ENCODE measurements at places on chromosomes 11 and 22.

DNA sequence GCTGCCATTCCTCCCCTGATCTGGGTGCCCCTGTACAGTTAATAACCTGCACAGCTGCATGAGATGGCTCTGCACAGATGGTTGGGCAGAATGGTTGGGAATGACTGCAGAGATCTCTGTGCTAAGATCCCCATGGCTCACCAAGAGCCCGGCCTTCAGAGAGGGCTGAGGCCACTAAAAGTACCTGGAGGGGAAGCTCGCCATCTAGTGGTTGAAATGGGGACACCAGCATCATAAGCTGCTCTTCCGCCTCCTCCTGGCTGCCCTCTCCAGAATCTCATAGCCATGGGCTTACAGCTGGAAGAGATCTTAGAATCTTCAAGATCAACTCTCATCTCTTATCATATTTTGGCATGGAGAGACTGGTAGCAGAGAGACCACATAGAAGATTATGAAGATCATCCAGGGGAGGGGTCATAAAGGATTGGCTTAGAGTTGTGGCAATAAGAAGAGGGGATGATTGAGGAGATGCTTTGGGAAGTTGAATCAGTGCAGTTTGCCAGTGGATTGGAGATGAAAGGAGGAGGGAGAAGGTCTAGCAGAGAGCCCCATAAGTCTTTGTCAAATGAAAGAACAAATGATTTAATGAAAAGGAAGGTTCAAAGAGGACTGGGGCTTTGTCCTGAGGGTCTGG lies 22.0 kb upstream of the TLCD5 start:
- peak; percentile 79 for DNase-seq

- no peak for DNase-seq
Observed at GRCh38 chr22:49100316-49100715, 727.4 kb downstream of the BRD1 start.

DNA sequence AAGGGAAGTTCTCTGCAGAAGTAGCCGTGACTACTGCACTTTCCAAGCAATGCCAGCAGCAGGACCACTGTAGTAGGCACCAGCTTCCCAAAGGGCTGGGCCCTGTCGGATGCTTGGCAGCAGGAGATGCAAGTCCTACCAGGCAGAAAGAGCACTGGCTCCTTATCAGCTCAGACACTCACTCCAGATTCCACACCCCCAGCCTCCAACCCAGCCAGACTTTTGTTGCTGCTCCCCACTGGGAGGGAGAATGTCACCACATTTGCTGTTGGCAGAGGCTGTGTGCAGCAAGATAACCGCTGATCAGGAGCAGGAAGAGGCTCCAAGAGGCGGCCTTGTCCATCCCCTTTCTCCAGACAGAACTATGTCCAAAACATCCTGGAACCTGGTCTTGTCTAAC lies 118.7 kb downstream of the C11orf58 start:
- no peak for DNase-seq

DNA sequence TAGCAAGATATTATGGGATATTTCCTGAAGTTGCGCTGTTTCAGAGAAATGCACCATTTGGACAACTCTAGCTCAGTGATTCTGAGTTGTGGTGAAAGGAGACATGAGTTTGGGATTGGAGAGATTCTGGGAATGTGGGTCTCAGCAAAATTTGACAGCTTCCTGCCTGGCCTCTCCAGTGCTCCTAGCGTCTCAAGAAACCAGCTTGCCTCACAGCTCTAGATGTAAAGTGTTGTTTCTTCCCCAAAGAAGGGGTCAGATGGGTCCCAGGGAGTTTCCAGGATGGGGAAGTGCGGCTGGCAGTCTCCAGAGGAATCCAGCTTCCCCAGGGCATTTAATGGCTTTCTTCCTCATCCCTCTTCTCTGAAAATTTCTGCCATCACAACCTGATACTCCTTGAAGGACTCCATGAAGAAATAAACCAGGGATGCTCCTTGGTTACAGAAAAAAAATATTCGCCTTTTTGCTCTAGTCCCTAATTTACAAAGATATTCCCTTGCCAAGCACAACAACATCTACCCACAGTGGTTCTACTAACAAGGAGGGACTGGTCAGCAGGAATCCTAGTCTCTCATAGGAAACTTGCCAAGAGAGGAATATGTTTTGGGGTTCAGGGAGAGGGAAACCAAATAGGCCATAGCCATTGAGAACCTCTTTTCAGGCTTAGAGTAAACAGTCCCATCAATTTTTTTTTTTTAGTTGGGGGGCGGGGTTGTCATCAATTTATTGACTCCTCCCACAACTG lies 185.4 kb upstream of the E2F8 start:
- no peak for DNase-seq

GRCh38 chr11:1437500-1437899 lies 47.8 kb downstream of the BRSK2 start:
- DNase-seq, result peak; percentile 59

DNA sequence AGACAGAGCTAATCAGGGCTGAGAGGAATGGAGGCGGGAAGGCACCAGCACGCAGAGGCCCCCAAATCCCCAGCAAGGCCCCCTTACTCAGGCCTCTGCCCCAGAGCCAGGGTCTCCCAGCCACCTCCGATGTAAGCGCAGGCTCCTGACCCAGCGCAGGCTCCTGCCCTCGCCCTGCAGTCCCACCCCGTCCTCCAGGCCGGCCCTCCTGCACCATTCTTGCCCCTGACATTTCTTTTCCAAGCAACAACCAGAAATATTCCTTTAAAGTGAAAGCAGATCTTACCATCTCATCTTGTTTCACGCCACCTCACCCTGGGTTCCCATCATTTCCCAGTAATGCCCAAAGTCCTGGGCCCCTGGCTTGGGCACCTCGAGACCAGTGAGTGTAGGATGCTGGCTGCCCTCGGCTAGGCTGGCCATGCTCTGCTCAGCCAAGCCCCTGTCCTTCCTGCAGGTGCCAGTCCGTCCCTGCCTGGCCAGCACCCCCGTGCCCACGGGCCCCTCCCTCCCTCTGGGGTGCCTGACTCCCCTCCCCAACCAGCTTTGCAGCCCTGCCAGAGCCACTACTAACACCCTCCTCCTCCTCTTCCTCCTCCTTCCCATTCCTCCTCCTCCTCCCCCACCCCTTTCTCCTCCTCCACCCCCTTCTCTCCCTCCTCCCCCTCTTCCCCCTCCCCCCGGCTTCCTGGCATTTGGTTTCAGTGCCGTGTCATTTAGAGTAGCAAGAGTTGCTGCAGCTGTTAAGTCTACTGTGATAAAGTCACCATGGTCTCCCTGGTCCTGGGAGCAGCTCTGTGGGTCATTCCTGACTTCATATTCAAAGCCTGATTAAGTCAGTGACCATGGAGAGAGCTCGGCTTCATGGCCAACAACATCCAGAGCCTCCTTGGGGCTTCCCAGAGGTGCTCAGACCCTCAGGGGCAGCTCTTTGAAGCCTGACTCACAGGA lies 78.7 kb downstream of the PIWIL3 start:
- DNase-seq, result peak; percentile 41

DNA sequence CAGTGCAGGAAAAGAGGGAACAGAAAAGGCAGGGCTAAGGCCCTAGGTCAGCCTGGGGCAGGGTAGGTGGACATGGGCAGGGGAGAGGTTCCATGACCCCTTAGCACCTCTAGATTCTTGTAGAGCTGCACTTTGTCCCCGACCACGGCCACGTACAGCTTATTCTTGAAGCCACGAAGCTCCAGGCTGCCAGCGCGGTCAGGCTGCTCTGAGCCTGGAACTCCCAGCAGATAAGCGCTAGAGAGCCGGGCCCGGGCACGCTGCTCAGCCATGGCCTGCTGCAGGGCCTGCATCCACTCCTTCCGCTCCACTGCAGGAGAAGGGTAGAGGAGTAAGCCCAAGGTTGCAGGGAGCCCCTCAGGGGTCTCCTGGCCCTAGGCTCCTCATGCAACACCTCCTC lies 36.1 kb upstream of the PDE2A start:
- DNase-seq, result no peak

- DNase-seq, result no peak
Observed at GRCh38 chr11:13258855-13259254, 18.7 kb upstream of the BMAL1 start.

GRCh38 chr22:31344256-31344577 lies 1.9 kb downstream of the PATZ1 start:
- DNase-seq, result no peak

GRCh38 chr22:24185001-24185500 lies 3.8 kb downstream of the SUSD2 start:
- DNase-seq, result no peak

GRCh38 chr11:34850334-34850733 lies 65.8 kb downstream of the APIP start:
- no peak for DNase-seq

- no peak for DNase-seq
Observed at GRCh38 chr11:60498399-60498798, 5.8 kb downstream of the MS4A12 start.

- DNase-seq, result peak; percentile 80
Observed at GRCh38 chr11:74570266-74571061, 21.9 kb upstream of the POLD3 start.

GRCh38 chr11:75715688-75716087 lies 1.9 kb upstream of the MOGAT2 start:
- DNase-seq, result no peak

GRCh38 chr11:123694551-123694950 lies 40.1 kb upstream of the SCN3B start:
- no peak for DNase-seq

- DNase-seq, result no peak
Observed at GRCh38 chr11:64224151-64224890, 1.7 kb downstream of the TRPT1 start.

GRCh38 chr11:68146010-68146540 lies 24.9 kb upstream of the CHKA start:
- no peak for DNase-seq

GRCh38 chr11:3834664-3835461 lies 5.9 kb downstream of the RHOG start:
- DNase-seq, result peak; percentile 53

GRCh38 chr11:46117842-46118241 lies 3.4 kb downstream of the PHF21A start:
- DNase-seq, result no peak

GRCh38 chr22:17576470-17576869 lies 13.2 kb downstream of the SLC25A18 start:
- DNase-seq, result peak; percentile 84

- no peak for DNase-seq
Observed at GRCh38 chr22:30304495-30305244, 15.4 kb upstream of the CASTOR1 start.

GRCh38 chr11:66115638-66116301 lies 45.7 kb downstream of the PACS1 start:
- no peak for DNase-seq

GRCh38 chr11:118620529-118621070 lies 13.2 kb downstream of the PHLDB1 start:
- no peak for DNase-seq

DNA sequence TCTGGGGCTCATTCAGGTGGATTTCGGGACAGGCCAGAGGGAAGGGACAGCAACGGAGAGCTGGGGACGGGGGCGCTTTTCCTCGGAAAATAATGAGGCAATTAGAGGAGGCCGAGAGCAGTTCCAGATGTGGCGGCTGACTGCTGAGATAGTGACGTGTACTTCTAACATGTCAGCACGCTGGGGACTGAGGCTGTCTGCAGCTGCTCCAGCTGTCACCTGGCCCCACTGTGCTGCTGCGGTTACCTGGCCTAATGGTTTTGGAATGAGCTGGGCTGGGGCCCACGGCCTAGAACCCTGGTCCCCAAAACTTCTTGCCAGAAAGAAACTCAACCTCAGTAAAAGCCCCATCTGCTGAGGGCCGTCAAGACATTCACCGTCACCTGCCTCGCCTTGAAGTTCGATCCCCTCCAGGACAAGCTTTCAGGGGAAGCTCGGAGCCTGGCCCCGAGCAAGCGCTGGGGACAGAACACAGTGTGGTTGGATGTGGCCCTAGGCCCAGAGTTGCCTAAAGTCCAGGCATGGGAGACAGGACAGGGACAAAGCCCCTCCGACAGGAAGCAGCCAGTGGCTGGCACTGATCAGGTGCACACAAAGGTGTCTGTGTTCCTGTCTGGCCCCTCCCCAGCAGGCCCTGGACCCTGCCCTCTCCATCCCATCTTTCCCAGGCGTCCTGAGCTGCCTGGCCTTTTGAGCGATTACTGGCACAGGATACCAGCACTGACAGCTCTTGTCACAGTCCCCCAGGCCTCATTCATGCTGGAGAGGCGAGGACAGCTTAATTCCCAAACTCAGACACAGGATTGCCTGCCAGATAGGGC lies 22.1 kb downstream of the RPUSD4 start:
- no peak for DNase-seq

DNA sequence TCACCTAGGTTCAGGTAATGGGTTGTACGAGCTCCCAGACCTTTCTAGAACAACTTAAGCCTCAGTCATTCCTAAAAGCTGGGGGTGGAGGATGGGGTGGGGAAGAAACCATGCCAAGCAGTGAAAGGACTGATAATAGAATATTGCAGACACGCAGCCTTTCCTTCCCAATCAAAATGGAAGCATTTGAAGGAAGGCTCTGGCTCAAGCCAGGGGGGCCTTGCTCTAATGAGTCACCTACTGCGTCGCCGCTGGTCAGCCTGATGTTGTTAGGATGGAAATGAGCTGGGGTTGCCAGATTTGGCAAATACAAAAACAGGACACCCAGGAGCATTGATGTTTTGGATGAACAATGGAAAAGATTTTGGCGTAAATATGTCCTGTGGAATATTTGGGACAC lies 6.2 kb downstream of the SYT12 start:
- DNase-seq, result no peak

DNA sequence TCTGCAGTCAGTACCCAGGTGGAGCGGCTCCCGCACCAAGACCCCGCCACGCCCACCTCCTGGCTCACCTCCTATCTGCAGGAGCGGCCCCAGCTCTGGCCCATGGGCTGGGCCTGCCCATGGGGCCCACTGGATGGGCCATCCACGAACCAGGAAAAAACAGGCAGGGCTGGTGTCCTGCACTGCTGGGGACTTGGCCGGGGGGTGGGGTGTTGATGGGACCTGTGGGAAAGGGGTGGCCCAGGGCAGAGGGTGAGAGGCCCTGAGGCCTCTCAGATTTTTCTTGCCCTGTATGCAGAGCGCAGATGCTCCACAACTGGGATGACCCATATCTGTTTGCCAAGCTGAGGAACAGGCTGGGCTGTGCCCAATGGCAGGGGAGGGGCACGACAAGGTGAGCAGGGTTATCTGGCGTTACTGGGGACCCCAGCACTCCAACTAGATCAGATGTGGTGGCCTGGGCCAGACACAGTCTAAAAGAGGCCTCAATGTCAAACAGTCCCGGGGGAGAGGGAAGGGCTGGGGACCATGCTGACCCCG lies 2.7 kb upstream of the PIM3 start:
- no peak for DNase-seq

GRCh38 chr11:69460540-69461257 lies 20.8 kb upstream of the LINC01488 start:
- peak; percentile 24 for DNase-seq

- DNase-seq, result no peak
Observed at GRCh38 chr11:69400771-69401590, 80.5 kb upstream of the LINC01488 start.

GRCh38 chr11:34756591-34756990 lies 135.7 kb downstream of the EHF start:
- DNase-seq, result no peak

- DNase-seq, result peak; percentile 50
Observed at GRCh38 chr11:99865951-99866350, 821.1 kb upstream of the ARHGAP42 start.
